ENCODE measurements at places on chromosomes 16 and 17.
A peak's percentile ranks its signal among the peaks of the same experiment; 100 is the strongest.

DNA sequence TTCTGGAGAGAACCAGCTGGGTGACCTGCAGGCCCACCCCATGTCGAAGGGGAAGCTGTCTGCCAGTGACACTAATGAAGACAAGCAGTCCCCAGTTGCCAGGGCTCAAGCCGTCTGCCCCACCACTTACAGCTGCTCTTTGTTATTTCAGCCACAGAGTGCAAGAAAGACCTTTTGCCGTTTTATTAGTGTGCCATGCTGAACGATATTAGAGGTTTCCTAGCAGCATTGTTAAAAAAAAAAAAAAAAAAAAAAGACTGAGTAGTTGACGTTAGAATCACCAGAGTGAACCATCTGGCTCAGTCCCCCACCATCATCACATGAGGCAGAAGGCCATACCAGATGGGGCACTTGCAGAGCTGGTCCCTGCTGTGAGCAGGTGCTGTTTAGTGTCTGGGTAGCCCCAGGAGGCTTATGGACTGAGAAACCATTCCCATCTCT is 26.5 kb upstream of the SLC39A11 start:
- no peak for DNase-seq

DNA sequence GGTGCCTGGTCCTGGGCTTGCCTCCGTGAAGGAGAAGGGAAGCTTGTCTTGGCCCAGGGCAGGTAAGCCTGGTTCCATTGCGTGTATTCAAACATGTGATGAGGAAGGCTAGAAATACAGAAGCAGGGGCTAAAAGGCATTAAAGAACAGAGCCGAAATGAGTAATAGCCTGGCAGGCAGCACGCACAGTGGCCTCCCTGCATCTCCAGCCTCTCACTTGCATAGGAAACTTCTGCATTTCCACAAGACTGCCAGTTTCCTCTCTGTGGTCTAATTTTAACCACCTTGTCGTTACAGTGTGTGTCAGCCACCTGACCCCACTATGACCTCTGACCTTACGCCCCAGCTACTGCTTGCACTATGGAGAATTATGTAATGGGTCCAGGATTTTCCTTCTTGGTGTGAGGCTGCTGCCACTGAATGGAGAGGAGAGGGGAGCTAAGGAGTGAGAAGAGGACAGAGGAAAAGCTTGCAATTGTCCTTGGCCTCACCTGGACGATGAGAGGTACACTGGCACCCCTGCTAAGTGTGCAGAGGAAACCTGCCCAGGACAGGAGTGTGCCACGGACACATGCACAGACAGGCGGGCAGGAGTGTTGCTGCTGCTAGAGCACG is 32.8 kb downstream of the HIC1 start:
- peak; percentile 79 for DNase-seq

DNA sequence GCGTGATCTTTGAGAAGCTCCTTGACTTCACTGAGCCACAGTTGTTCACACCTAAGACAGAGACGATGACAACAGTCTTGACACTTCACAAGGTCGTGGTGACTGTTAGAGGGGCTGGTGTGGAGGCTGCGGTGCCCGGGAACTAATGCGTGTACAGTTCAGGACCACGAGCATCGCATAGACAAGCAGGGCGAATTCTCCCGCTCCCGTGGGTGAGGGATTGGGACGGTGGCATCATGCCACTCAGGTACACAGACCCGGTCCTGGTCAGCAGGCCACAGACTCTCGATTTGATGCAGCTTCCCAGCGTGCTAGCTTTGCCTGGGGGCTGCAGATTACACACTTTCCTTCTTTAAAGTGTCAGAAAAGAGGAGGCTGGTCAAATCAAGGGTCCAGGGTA is 24.7 kb downstream of the CEP295NL start:
- no peak for DNase-seq

GRCh38 chr17:3818786-3819185 is 17.8 kb upstream of the ITGAE start:
- DNase-seq: no peak

DNA sequence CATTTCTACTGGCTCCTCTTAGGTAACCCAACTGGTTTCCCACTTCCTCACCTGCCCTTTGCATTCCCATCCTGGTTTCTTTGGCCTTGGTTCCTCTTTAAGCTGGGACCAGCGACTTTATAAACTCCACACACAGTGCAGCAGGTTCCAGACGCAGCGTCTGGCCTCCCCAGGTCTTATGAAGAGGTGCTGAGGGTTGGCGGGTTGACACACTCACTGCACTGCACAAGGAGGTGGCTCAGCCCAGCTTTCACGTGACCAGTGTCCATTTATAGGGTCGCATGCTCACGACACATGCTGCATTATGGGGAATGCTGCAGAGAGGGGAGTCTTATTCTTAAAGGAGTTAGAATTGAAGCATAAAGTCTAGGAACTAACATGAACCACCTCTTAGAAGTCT is 70.8 kb downstream of the ZFHX3 start:
- no peak for DNase-seq

DNA sequence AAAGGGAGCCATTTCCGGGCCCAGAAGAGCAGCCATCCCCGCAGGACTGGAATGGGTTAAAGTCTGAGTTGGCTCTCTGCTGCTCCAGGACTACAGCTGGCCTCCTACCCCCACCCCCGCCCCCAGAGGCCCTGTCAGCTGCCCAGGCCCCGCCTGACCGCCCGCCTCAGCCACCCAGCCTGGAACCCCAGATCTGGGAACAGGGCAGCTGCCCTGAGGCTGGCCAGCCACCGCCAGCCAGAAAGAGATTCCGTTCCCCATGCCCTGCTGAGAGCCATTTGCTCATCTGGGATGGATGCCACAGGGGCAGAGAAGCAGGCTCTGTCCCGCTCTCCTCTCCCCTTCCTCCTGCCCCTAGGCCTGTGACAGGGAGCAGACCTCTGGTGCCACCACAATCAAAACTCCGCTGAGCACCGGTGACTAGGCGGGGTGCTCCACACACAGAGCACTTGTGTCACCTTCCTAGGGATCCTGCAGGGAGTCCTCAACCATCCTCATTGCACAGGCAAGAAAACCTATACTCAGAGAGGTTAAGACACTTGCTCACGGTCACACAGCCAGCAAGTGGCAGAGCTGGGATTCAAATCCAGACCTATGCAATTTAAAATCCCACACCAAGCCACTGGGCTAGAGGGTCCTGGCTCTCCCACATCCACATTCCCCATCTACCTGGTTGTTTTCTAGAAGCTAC is 44.1 kb downstream of the ZNF423 start:
- DNase-seq: peak; percentile 87

GRCh38 chr16:4522051-4522581 is 16.5 kb downstream of the CDIP1 start:
- DNase-seq: peak; percentile 76

GRCh38 chr16:47143677-47144558 is at the start of gene NETO2:
NETO2 (minus strand) TSS chr16:47143945; CDS start chr16:47143612, 333 bp downstream.
- DNase-seq: peak; percentile 65

DNA sequence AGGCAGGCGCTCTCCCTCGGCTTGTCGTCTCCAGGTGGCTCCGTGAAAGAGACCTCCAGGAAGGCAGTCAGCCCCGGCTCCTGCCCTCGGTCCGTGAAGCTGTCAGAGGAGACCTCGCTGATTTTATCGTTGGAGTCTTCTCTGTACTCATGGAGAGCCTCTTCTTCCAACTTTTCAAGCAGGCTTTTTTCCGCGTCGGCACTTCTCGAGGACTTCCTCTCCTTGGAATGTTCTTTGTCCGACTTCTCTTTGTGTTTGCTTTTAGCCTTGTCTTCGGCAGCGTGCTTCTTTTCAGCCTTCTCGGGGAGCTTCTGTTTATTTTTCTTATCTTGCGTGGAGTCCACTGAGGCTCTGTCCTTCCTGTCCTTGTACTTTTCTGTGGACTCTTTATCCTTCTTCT is 65.0 kb downstream of the ZNF778 start:
- no peak for DNase-seq

DNA sequence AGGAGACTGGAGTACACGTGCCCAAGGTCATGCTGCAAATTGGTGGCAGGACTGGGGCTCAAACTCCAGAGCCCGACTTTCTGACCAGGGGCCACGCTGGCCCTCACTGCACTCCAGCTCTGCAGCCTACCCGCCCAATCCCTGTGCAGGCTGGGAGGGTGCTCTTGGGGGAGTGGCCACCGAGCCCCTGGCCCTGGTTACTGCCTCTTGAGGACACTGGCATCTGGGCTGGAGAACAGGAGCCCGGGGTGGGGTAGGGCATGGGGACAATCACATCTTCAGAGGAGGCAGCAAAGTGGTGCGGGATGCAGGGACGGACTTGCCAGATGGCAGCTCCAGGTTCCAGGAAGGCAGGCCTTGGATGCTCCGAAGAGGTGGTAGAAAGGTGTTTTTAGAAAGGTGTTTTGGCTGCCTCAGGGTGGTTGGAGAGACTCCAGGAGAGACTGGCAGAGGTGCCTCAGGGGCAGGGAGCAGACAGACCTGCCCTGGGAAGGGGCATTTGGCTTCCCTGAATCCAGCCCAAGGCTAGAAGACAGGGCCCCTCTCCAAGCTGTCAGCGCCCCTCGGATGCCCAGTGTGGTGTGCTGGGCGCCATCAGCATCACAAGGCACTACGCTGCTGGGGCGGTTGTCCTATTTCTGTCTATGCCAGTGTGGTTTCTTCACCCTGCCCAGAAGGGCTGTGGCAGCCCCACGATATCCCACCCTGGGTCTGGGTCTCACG is 220.6 kb downstream of the NTN1 start:
- no peak for DNase-seq

GRCh38 chr17:78884876-78885667 is 17.9 kb downstream of the CEP295NL start:
- DNase-seq: no peak

DNA sequence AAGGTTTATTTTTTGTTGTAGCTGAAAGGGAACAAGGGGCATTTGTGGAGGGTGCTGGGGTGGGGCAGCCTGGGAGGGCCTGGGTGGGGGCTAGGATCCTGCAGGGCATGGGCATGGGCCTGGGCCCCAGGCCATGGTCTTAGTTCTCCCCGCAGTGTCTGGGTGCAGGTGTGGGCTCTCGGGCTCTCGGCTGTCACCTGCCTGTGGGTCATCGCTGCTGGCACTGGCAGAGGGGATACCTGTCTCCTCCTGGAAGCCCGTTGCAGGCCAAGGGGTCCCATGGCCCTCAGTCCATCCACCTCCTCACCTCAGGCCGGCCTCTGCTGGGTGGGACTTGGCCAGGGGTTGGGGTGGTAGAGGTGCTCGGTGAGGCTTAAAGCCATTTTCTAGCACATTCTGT is 30.3 kb downstream of the TSC2 start:
- no peak for DNase-seq

DNA sequence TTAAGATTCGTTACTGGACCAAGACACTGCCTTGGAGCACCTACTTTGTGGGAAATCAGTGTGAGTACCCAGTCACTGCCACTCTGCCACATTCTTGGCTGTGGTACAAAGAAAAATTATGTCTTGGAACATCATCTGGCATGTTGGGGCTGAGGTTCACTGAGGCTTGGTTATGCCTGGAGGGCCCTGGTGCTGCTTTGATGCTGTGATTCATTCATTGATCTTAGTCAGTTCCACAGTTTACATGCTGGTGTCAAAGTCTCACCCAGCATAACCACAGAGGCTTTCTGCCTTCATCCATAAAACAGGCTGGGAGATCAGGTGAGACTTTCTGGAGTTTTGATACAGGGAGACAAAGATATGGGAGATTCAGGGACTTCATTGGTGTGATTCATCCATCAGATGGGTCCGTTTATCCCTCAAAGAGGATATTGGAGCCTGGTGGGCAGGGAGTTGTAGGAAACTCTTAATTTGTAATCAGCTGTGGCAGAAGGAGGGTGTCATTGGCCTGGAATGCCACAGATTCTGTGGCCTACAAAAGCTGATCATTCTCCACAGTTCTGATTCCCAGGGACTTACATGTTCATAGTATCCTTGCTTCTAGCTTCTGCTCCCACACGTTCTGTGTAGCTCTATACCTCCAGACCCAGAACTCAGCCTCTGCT is 322.5 kb downstream of the PMP22 start:
- no peak for DNase-seq

- no peak for DNase-seq
Observed at GRCh38 chr17:79406316-79406715, 204.5 kb downstream of the RBFOX3 start.

DNA sequence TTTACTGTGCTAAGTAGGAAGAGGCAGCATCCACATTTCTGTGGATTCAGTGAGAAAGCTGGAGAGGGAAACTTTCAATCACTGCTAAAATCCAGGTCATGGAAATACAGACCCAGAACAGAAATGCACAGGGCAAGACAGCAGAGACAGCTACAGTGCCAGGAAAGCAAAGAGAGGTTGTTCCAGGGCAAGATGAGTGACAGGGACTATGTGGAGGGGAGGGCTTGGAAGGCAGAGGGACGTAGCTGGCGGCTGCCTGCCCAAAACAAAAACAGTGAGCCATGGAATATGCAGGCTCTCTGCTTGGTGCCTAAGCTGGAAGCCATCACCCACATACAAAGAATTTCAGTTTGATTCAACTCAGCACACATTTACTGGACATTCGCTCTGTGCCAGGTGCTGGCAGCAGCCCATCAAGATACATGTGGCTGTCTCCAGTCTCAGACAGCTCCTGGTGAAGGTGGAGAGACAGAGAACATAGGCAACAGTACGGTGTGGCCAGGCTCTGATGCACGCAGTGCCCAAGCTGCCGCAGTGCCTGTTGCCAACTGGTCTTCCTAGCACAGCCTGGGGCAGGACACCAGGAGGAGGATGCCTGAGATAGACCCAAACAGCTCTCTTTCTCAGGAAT is 88.7 kb downstream of the AIPL1 start:
- DNase-seq: no peak

GRCh38 chr17:78268951-78269905 is 37.8 kb downstream of the TMEM235 start:
- peak; percentile 81 for DNase-seq

GRCh38 chr17:79361873-79362771 is 248.7 kb downstream of the RBFOX3 start:
- DNase-seq: no peak

GRCh38 chr17:67041531-67041930 is 2.8 kb upstream of the CACNG1 start:
- no peak for DNase-seq

DNA sequence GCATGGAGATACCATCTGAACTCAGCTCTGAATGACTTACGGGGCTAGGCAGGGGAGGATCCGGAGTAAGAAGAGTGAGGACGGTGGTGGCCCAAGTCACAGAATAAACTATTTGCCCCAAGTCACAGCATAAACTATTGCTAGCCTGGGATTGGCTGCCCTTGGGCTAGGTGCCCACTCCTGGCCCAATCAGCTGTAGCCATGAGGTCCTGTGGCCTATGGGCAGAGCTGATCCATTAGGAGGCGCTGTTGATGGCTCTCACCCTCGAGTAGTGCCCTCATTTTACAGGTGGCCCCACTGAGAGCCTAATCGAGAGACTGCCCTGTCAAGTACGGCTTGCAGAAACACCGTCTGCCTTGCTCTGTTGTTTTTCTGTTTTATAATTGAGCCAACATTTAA is 62.3 kb upstream of the ZNF423 start:
- no peak for DNase-seq
